ENCODE measurements at places on chromosomes 16 and 17.

- no peak for DNase-seq
Observed at GRCh38 chr17:7080456-7081041, 498 bp upstream of the CLEC10A start.

- no peak for DNase-seq
Observed at GRCh38 chr17:17860766-17861107, 24.0 kb upstream of the SREBF1 start.

DNA sequence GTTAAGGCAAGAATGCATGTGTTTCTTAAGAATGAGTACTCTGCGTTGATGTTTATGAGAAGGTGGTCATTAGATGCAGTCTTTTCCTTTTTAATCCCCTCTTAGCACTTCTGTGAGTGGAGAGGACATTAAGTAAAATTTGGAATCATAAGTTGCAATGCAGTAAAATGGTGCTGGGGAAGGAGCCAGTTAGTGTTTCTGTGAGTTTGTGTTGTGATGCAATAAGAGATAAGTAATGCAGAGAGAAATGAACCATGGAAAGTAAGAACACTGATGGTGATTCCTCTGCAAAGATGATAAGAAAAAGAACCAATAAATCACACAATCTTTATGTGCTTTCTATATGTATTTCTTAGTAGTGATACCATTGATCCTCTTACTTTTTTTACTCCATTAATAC, 20.0 kb downstream of the ABHD15 start:
- DNase-seq: no peak

- no peak for DNase-seq
Observed at GRCh38 chr17:40541060-40541872, 24.0 kb downstream of the CCR7 start.

DNA sequence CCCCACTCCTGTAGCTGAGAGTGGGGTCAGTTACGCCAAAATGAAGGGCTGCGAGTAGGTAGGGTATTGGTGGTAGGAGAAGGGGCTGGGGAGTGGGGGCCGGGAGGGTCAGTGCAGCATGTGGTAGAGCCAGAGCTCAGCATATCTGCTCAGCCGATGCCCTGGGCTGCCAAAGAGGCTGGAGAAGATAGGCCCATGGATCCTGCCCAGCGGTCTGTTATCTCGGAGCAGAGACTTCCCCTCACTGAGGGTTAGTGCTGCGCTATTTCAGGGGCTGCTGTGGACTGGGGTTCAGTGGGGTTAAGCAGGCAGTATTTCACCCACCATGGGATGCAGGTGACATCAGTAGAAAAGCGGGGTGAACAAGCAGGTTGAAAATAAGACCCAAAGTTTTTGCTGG, 19.7 kb downstream of the RHBDL3 start:
- no peak for DNase-seq
